ENCODE measurements at places on chromosomes 6 and 20.

- DNase-seq, result no peak
Observed at GRCh38 chr6:24064832-24065231, 61.2 kb upstream of the NRSN1 start.

GRCh38 chr6:159617444-159617843 is 75.6 kb downstream of the SOD2 start:
- DNase-seq, result no peak

GRCh38 chr20:58822748-58823730 is 27.7 kb downstream of the GNAS-AS1 start:
- DNase-seq, result no peak

GRCh38 chr6:147551976-147552375 is 43.5 kb downstream of the SAMD5 start:
- DNase-seq, result no peak

GRCh38 chr20:57844626-57845596 is 135.1 kb upstream of the PMEPA1 start:
- peak; percentile 32 for DNase-seq

Measured in activated CD8-positive, alpha-beta memory T cell treated with anti-CD3 and anti-CD28 coated beads for 24 hours (primary cell).